ENCODE measurements at places on chromosomes 16 and 17.

DNA sequence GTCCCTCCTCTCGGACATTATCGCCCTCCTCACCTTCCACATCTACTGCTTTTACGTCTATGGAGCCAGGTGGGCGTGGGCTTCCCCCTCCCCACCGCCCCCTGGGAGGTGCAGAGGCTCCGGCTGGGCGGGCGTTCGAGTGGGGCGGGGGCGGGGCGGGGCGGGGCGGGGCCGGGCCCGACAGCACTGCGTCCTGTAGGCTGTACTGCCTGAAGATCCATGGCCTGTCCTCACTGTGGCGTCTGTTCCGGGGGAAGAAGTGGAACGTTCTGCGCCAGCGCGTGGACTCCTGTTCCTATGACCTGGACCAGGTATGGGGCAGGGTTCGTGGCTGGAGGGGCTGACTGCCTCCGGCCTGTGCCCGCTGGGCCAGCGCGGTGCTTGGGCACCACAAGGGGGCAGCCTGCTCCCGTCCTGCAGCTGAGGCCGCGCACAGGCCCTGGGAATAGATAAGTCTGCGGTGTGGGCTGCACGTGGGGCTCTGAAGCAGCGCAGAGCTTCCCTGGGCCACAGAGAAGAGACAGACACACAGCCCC lies 9.2 kb downstream of the PIGQ start:
- DNase-seq, result no peak

DNA sequence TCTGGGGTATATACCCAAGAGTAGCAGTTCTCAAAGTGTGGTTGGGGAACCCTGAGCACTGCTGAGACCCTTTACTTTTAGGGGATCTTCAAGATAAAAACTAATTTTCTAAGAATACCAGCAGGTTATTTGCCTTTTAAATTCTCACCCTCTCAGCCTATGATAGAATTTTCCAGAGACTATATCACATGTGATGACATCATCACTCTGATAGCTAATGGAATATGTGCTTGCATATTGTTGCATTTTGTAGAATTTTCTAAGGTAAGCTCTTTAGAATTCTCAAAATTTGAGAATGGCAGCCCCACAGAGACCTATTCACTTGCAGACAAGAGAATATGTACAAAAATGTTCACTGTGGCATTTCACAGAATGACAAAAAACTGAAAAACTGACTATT lies 181.1 kb downstream of the MYO1D start:
- no peak for DNase-seq

DNA sequence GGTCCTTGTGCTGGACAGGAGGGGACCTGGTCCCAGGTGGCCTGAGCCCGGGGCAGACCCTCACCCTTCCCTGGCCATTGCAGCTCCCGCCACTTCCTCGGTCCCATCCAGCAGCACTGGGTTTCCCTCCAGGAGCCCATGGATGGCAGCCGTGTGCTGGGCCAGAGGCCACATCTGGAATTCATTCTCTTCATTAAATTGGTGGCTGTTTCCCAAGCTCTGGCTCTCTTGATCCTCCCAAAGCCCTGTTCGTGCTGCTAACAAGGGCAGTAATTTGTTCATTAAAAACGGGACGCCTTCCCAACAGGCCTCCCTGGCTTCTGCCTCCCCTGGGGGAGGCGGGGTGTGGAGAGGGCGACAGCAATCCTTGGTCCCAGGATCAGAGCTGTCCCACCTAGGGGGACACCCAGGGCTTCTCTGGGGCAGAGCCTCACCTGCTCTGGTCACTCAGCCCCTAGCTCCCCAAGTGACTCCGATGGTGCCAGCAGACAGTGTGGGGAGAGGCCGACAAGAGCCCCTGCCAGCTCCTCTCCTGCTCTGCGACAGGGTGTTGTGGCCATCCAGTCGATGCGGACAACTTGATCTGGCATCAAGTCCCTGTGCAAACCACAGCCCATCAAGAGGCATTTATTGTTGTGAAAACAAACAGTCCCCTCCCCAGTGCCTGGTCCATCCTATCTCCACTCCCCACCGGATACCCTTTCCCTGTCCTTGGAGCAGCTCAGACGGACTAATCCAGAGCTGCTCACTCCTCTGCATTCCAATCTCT lies 44.0 kb downstream of the SDK2 start:
- no peak for DNase-seq

GRCh38 chr16:85193876-85194275 lies 81.6 kb upstream of the CIBAR2 start:
- DNase-seq, result no peak

DNA sequence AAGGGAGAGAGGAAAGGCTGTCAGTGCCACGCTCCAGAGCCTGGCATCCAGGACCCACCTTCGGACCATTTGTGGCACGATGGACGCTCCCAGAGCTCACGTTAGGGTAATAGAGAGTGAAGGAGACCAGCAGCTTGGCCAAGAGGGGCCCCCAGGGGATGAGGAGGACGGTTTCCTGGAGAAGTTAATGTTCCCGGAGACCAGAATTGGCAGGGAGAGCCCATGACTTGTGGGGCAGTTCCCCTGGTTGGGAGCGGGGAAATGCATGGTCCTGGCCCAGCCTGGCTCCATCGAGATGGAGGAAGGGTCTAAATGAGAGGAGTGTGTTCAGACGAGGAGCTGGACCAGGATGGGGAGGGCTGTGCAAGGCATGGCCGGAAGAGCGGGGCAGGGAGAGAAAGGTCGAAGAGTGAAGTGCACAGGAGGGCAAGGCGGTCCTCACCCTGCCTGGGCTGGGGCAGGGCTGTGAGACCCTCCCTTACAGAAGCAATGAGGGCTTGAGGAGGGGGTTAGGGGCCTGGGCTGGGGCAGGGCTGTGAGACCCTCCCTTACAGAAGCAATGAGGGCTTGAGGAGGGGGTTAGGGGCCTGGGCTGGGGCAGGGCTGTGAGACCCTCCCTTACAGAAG lies 2.9 kb upstream of the HIC1 start:
- DNase-seq, result no peak

DNA sequence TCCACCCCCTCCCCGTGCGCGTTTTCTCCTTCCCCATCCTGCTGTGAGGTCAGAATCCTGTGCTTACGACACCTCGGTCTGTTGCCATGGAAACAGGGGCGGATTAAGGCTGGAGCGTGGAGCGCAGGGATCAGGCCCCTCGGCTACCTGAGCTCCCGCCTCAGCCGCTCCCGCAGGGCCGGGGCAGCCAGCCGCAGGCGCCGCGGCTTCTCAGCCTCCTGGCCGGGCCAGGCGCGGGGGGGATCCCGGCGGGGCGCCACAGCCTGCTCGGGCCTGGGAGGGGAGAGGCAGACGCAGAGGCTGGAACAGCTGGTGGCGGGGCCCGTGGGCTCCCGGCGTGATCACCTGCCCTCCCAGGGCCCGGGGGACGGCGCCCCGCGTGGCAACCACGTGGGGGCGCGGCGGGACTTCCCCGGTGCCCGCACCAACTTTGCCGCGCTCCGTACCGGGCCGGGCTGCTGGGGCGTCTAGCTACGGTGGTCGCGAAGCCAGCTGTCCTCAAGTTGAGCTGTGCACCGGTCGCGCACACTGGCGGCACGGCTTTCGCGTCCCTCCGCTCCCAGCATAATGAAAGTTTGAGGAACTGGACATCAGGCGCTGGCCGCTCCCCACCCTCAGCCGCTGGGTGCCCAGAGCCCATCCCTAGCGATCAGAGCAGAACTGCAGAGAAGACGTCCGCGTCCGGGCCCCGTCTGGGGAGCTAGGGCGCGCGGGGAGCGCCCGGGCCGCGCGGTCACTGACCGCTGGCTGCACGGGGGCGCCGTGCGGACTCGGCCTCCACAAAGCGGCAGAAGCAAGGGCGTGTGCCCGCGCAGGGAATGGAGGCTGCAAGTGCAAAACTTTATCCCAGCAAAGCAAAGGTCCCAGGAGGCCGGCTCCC lies 1.2 kb downstream of the RTN4RL1 start:
- DNase-seq, result peak; percentile 44

DNA sequence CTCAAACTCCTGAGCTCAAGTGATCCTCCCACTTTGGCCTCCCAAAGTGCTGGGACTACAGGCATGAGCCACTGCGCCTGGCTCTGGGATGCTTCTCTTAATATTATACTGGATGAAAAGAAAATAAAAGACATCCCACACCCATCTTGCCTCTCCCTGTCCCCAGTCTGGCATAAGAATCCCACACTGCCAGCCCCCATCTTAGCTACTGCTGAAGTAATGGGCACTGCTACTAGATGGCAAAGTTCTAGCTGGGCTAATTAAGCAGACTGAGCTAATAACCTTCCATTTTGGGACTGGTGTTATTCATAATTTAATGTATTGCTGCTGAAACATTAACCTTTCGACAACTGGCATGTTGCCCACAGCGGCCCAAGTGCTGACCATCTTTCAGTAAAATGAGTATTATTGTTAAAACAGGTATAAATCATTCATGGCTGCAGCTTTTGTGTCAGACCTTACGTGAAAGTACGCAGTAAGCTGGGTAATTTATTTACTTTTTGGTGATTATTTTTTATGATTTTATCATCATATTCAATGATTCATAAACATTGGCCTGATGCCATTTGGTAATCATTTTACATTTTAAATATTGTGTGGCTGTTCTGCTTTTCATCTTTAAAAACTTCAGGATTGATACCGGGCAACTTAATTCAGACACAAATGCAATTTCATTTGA lies 47.4 kb upstream of the ZFHX3 start:
- no peak for DNase-seq

GRCh38 chr17:7010523-7010922 lies 1.9 kb upstream of the RNASEK start:
- no peak for DNase-seq

GRCh38 chr16:51474414-51475091 lies 323.5 kb upstream of the SALL1 start:
- no peak for DNase-seq

- no peak for DNase-seq
Observed at GRCh38 chr17:45372325-45372869, 55.6 kb upstream of the MAP3K14 start.

Data from hypothalamus (tissue), 51 donors.